ENCODE measurements at places on chromosomes 6 and 20.

- DNase-seq, result no peak
Observed at GRCh38 chr6:82525775-82526495, 162.3 kb downstream of the TPBG start.

DNA sequence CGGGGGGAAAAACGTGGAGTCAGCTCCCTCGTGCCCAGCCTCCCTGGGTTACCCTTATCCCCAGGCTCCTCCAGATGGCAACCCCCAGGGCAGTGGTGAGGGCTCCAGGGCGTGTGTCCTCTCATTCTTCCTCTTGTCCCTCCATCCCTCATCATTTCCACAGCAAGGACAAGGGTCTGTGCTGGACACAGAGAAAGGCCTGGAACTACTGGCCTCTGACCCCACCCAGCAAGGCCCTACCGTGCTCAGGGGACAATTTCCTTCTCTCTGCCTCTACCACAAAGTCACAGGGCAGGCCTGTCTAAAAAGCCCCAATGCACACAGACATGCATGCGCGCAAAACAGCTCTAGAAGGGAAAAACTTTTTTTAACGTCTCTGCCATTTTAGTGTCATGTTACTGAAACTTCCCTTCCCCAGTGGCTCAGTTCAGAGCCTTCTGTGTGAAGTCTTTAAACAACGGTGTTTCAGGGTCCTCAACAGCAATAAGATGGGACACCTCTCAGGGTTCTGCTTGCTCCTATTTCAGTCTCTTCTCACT is 1.1 kb upstream of the SLC35B2 start:
- no peak for DNase-seq

- no peak for DNase-seq
Observed at GRCh38 chr6:107786179-107786578, 37.9 kb downstream of the SCML4 start.

- no peak for DNase-seq
Observed at GRCh38 chr6:135170849-135171248, 10.3 kb upstream of the MYB start.

GRCh38 chr6:89079511-89080234 is 878 bp upstream of the PNRC1 start:
- peak; percentile 64 for DNase-seq

GRCh38 chr20:55415567-55416142 is 589.7 kb downstream of the CBLN4 start:
- DNase-seq, result peak; percentile 35

DNA sequence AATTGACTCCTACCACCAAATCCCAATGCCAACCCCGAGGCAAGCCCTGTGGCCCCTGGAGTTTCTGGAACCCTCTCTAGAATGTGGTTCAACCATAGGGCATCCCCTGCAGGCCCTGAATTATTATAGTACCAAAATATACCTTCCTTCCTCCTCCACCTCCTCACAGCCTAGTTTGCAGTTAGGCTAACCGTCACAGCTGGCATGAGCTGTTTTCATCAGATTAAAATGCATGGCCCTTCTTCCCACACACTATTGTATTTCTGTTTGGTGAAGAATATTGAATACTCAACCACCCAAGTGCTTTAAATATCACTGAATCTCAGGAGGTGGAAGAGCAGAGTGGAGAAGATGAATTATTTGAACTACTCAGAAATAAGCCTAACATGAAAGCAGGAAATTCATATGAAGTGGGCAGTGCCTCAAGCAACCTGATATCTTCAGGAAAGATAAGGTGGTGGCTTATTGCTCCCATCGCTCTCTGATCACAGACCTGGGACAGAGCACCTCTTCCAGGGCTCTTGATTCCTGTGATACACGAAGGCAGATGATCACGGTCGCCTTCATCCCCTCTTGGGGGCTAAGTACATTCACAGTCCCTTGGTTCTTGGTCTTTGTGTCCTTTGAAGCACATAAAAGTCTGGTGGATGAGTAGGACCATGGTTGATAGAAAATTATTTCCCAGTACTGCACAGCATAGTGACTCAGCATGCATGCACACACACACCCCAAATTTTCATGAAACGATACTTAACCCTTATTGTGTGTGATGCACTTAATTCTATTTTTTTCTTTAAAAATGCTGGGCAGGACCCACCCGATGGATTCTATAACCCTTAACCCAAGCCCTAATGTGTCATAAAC is 90.9 kb downstream of the PSMG4 start:
- DNase-seq, result no peak

DNA sequence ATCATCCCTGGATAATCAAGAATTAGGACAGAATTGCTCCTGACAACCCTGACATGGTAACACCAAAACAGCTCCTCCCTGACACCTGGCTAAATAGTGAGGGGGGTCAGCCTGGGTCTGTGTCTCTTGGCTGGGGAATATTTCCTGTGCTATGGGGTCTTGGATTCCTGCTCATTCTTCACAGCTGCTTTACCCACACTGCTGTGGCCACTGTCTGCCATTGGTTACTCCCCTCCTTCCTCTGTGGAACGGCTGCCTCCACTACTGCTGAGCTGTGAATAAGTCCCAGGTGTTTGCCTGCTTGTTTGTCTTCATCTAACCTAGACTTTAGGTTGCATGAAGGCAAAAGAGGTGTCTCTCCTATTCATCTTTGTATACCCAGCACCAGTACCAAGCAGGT is 33.9 kb upstream of the TXLNB start:
- no peak for DNase-seq

GRCh38 chr20:4169360-4170190 is 154.2 kb upstream of the RNF24 start:
- DNase-seq, result no peak

DNA sequence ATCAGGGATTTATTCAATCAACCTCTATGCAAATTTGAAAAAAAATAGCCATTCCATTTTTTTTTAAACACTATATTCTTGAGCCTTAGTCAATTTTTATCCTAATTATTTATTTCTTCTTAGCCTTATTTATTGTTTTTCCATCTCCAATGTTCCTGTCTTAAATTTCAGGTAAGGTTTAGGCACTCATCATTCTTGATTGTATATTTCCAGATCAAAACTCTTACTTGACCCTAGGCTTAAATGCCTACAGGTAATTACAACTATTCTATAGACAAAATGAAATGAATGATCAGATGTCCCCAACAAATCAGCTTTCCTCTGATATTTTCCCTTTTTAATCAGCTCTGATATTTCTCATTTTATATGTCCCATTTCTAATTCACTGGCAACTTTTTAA is 402.6 kb upstream of the EPHA7 start:
- DNase-seq, result no peak

DNA sequence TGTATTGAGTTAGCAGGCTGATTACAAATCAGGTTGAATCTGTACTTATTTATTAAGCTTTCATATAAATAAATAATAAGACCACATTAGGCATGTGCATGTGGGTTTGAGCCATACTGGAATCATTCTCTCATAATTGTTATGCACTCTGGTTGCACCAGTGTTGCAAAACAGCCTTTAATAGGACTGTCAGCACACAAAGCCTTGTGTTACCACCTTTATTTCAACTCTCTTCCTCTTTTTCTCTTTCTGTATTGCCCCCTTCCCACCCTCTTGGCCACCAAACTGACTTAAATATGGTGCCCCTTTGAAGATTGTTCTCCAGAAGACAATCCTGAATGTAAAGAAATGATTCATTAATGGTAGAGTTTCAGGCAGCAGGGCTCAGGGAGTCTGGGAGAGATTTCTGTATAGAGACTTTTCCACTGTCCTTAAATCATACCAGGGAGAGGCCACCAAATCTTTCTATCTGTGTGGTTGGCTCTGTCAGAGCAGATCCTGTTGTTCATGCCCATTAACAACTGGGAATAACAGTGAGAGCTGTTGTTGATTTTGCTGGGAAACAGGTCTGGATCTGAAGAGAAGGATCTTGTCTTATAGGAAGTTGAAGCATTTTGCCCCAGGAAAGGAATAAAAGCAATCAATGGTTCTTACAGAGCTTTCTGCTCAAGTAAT is 131.6 kb upstream of the SOX4 start:
- no peak for DNase-seq

- no peak for DNase-seq
Observed at GRCh38 chr20:51131811-51132210, 108.9 kb upstream of the KCNG1 start.

GRCh38 chr20:63540417-63541186 is 3.4 kb upstream of the PTK6 start:
- DNase-seq, result no peak

- DNase-seq, result no peak
Observed at GRCh38 chr6:98929498-98930060, 18.2 kb downstream of the FBXL4 start.

- DNase-seq, result no peak
Observed at GRCh38 chr6:1698527-1698926, 88.8 kb downstream of the FOXC1 start.

DNA sequence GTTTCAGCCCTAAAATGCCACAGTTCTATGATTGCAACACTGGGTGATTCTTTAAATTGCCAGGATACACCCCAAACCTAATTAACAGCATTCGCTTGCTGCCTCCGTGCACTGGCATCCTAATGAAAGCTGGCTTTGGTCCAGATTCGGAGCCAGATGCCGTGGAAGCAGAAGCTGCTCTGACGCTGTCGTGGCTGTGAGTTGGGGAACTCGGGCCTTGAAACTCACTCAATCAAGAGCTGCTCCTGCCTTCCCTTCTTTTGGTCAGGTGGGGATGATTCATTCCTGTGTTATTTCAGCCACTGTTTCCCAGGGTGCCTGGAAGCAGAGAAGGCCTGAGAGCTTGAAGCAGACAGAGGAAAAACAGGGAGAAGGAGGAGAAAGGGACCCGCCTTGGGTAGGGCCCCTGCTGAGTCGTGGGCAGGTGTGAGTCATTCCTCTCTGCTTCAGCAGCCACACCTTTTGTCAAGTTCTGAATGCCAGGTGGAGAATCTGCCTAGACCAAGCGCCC is 36.2 kb upstream of the DSP start:
- DNase-seq, result peak; percentile 86
